ENCODE measurements at places on chromosomes 5 and 9.

DNA sequence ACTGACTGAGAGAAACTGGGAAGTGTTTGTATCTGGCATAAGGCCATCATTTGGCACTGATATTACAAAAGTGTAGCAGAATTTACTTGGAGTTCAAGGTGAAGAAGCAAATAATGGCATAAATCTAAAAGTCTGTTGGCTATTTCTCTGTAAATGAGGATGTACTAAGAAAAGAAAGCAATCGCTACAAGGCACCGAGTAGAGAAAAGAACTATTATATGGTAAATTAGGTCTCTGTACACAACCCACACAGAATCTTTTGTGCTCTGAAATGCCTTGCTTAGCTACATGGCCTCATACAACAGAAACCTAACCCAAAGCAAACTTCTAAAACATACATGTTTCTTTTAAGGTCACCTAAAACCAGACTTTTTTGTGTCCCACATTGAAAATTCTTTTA is 290.1 kb upstream of the WWC1 start:
- no peak for DNase-seq

DNA sequence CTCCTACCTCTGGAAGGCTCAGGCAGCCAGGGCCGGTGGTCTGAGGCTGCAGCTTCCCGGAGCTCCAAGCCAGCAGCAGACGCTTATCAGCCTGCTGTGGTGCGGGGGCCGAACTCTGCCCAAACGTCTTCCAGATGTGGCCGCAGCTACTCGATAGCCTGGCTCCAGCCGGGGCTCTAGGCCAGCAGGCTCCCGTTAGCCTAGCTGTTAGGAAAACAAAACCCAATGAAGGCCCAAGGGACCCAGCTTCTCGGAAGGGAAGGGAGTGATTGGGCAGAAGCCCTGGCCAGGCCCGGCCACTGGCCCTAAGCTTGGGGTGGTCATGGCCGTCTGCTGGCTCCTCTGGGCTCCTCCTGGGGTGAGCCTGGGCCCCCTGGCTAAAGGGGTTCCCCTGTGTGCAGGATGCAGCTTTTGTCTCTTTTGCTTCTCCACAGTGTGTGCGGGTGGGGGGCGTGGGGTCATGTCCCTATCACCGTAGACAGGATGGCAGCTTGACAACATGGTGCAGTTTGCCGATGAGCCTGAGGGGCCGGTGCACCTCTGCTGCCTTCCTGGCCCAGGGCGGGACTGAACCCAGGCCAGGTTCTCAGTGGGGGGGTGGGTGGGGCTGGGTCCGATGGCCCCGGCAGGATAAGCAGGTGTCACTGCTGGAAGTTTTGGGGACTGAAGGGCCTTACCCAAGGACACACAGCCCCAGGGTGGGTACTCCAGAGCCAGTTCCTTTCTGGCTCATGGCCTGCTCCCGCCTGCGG is 18.7 kb downstream of the MYMK start:
- DNase-seq: no peak

- no peak for DNase-seq
Observed at GRCh38 chr5:38548064-38548759, 8.2 kb downstream of the LIFR start.

DNA sequence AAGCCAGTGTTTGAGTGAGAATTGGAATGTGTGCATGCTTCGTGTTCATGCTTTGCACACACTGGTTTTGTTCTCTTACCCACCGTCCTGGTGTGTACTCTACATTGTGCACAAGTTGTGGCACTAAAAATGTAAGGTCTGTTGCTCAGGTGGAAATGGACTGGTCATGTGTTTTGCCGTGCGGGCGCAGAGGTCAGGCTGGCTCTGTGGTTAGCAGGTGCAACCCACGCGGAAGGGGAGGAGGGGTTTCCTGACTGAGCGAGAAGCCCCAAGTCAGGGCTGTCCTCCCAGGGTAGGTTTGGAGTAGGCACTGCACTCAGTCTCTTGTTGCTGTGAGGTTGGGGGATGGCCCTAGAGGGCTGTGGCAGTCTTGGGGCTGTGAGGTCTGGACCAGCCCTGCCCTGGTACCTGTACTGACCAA is 86.6 kb downstream of the EHMT1 start:
- no peak for DNase-seq

DNA sequence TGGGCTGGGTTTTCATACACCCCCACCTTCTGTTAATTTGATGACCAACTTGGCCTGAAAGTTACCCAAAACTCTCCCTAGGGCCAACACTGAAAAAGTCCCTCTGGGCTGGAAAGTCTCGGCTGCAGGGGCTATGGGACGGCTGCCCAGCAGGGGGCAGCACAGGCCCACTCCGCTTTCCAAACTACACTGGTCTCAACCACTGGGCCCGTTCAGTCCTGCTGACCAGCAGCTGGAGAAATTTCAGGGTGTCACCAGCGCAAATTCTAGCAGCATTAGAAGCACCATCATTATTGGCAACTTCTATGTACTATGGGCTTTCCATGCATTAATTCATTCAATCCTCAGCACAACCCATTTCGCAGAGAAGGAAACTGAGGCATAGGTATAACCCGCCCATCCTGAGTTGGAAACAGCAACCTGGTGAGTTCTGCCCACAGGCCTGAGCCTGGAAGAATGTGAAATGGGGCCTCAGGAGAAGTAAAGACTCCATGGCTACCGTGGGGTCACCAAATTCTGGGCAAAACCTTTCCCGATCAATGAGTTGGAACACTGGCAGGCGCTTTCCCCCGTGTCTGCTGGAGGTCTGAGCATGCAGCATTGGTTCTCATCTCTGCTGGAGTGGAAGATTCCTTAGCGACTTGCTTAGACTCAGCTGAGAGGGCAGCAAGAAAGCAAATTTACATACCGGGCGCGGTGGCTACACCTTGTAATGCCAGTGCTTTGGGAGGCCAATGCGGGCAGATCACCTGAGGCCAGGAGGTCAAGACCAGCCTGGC is 9.7 kb downstream of the ORM2 start:
- DNase-seq: peak; percentile 57

DNA sequence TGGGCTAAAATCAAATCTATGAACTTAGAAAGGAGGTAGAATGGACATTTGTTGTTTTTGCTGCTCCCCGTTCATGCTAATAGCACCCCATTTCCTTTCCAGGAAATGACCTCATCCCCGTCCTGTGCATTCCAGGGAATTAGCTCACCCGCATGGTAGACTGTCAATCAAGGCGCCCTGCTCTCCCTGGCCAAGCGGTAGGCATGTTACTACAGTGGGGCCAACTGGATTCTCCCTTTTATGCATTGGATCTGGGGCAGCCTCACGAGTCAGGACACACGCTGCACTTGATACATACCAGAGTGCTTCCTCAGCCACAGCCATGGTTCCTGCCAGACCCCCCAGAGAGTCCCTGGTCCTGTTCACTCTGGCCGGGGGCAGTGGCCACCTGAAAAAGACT is 111.0 kb upstream of the PTCH1 start:
- no peak for DNase-seq

DNA sequence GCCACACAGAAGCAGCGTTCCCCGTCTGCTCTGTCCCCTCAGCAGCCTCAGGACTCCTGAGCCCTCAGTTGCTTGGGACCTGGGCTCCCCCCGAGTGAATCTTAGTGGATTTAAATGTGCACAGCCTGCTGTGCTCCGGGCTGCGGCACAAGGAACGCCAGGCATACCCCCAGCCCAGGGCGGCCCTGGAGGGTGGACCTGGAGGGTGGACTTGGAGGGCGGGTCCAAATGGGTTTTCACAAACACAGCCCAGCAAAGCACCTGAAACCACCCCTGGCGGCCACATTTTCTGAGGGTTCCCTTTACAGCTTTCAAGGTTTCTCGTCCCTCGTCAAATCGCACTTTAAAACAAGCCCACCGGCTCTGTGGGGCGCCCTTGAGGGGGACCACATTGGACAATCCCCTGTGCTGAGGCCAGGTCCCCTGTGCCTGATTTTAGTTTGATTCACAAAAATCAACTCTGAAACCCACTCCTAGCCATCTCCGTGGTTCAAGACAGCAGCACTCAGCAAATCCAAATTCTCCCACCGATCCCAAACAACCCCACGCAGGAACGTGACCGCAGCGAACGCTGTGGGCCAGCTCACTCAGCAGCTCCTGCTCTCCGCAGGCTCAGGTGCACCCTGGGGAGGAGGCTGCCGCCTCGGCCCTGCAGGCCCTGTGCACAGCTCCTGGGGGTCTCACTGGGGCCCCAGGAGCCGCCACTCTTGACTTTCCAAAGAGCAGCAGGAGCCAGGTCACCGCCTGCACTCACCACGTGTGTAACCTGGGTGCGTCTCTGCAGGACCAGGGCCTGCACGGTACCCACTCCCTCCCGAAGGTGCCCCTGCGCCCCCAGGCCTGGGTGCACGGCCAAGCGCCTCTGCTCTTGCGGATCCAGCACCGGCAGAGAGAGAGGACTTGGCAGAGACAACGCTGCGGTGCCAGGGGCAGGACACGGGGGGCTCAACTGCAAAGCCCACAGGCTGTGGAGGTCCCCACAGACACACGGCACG is 29.1 kb downstream of the TERT start:
- no peak for DNase-seq

- DNase-seq: no peak
Observed at GRCh38 chr5:76439201-76439600, 36.1 kb downstream of the IQGAP2 start.

DNA sequence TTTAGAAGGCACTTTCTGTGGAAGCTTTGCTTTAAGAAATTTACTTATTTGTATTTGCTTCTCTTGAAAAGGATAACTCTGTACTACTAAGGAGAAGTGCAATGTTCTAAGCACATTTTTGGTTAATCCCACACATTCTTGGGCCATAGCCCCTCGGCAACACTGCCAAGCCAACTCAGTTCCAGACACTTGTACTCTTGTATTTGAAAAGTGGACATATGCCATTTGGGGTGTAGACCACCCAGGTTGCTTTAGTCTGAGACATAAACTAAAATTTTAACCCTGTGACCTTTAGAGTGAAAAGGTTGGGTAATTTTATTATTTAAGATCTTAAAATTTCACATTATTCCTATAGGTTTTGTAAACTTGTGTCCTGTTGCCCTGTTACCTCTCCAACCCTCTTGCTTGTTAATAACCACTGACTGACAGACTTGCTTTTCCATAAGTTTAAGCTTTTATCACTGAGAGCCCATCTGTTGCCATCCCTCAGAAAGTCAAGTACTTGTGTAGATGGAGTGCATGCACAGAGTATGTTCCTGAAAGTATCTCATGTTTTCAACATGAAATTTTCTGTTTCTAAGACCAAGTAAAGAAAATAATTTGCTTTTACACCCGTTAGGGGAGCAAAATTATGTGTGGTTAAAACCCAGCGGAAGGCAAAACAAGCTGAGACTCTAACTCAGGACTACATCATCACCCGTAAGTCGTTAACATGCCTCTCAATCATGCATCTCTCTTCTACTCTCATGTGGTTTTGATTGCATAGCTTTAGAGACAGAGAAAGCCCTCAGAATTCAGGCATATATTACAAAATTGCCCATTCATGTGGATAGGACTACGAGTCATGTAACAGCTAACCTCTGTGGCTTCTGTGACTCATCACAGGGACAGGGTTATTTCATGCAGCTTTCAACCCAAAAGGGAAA is 117.3 kb downstream of the GDNF start:
- DNase-seq: peak; percentile 94

DNA sequence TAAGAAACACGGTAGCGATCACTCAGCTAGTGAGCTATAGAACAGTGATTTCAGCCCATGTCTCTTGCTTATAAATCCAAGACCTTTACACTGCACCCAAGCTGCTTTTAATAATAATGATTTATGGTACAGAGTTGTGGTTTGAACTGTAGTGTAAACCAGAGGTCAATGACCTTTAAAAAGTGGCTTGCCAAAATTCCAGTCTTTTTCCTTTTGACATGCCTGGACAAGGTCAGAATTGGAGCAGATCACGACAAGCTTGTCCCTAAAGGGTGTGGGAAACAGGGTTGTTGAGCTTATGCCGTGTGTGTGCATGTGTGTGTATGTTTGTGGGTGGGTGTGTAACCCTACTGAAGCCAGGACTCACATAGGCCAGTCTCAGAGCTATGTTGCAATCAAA is 225.3 kb upstream of the CLINT1 start:
- no peak for DNase-seq

DNA sequence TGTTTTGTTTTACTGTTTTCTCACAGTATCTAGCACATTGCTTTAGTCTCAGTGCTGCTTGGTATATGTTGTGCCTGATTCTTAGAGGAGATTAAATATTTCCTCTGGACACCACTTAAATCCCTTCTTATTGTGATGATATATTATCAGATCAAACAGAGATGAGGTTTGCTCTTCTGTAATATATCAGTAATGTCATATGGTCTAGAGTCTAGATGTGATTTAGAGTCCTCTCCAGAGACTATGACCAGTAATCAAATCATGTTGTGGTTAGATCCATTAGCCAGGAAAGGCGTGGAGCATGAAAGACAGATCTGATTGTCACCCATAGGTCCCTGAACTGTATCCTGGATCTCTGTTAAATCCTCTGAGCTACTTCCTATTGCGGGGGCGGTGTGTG is 24.4 kb downstream of the CAMK4 start:
- DNase-seq: no peak

- no peak for DNase-seq
Observed at GRCh38 chr5:27020973-27021372, 17.4 kb downstream of the CDH9 start.

DNA sequence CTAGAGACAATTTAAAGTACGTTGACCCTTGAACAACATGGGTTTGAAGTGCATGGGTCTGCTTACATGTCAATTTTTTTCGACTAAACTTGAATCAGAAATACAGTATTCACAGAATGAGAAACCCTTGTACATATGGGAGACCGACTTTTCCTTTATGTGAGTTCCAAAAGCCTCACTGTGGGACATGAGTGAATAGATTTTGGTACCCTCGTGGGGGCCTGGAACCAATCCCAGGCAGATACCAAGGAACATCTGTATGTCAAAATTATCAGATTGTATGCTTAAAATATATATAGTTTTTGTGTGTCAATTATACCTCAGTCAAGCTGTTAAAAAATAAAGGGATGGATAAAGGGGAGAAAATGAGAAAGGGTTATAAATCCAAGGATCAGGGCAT is 78.7 kb upstream of the MAN2A1 start:
- DNase-seq: no peak

- no peak for DNase-seq
Observed at GRCh38 chr5:31981361-31981945, 192.7 kb downstream of the GOLPH3 start.

- no peak for DNase-seq
Observed at GRCh38 chr9:2758162-2758897, 41.0 kb downstream of the KCNV2 start.

DNA sequence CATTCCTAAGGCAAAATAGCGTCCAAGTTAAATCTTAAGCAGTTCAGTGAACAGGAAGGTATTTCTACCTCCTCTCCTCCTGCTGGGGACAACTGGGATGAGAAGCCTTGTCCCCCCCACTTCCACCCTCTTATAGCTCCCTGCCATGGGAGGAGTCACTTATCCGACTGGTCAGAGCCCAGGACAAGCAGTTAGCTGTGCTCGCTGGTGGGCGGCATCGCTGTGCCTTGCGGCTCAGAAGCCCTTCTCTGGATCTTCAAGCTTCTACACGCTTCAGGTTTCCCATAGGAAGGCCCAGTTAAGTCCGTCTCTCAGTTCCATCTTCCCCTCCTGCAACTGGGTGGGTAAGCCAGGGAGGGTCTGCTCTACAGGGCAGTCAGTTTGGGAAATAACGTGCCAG is 77.2 kb downstream of the PAX5 start:
- DNase-seq: no peak
